Activated T-cell treated with anti-CD3 and anti-CD28 coated beads for 48 hours (primary cell): ENCODE measurements at places on chromosomes 1 and 21.
A peak's percentile ranks its signal among the peaks of the same experiment; 100 is the strongest.

GRCh38 chr1:61120246-61120840, 38.0 kb downstream of the NFIA start:
- no peak for DNase-seq

GRCh38 chr1:28190996-28191645, 14.6 kb upstream of the PTAFR start:
- no peak for DNase-seq

DNA sequence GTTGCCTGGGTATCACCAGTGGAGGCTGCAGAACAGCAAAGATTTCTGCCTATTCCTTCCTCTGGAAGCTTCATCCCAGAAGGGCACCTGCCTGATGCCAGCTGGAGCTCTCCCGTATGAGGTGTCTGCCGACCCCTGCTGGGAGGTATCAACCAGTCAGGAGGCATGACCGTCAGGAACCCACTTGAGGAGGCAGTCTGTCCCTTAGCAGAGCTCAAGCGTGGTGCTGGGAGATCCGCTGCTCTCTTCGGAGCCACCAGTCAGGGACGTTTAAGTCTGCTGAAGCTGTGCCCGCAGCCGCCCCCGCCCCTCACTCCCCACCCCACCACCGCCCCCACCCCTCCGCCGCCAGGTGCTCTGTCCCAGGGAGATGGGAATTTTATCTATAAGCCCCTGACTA, 23.1 kb upstream of the HFM1 start:
- no peak for DNase-seq

DNA sequence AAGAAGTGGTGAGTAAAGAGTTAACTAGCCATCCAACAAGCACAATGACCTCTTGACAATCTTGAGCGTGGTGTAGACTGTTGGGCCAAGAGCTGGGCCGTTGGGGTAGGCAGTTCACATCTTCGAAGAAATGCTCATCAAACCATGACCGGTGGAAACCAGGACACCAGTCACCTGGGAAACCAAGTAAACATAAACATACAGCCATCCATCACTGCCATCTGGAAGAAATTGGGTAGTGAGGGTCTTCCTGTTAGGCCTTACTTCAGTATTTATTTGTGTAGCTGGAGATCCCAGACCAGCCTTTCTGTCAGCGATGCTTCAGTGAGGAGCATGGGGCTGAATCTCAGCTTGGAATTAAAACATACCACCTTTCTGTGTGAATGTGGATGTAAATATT, 108.1 kb upstream of the HAO2 start:
- DNase-seq, result no peak

- no peak for DNase-seq
Measured at GRCh38 chr1:36493524-36493923, 10.8 kb upstream of the CSF3R start.

DNA sequence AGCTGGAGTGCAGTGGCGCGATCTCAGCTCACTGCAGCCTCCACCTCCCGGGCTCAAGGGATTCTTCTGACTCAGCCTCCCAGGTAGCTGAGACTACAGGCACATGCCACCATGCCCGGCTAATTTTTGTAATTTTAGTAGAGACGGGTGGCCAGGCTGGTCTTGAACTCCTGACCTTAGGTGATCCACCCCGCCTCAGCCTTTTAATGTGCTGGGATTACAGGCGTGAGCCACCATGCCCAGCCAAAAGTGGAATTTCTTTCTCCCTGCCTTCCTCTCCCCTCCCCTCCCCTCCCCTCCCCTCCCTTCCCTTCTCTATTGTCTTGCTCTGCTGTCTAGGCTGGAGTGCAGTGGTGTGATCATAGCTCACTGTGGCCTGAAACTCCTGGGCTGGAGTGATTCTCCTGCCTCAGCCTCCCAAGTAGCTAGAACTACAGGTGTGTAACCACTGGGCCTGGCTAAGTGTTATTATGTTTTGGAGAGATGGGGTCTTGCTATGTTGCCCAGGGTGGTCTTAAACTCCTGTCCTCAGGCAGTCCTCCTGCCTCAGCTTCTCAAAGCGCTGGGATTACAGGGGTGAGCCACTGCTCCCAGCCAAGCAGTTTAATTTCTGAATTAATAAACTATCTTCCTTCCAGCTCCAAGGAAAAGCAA, 10.0 kb upstream of the MACF1 start:
- no peak for DNase-seq

- DNase-seq, result peak; percentile 39
Measured at GRCh38 chr1:175188936-175189335, 3.6 kb downstream of the KIAA0040 start.

- DNase-seq, result no peak
Measured at GRCh38 chr1:219367496-219367895, 193.8 kb downstream of the LYPLAL1 start.

DNA sequence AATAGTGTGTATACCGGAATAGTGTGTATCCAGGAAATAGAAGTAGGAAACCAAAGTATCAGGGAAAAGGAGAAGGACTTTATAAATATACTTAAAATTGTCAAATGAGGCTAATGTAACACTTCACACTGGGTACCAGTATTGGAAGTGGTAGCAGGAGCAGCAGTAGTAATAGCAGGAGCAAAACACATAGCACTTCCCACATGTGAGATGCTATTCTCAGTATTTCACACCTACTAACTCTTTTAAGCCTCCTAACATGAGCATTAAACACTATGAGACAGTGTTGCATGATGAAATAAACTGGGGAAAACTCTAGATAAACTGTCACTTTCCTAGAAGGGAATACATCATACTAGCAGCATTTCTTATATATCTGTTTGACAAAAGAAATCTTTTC, 376.7 kb downstream of the VAV3 start:
- no peak for DNase-seq

GRCh38 chr1:115669886-115670285, 28.1 kb downstream of the VANGL1 start:
- no peak for DNase-seq

DNA sequence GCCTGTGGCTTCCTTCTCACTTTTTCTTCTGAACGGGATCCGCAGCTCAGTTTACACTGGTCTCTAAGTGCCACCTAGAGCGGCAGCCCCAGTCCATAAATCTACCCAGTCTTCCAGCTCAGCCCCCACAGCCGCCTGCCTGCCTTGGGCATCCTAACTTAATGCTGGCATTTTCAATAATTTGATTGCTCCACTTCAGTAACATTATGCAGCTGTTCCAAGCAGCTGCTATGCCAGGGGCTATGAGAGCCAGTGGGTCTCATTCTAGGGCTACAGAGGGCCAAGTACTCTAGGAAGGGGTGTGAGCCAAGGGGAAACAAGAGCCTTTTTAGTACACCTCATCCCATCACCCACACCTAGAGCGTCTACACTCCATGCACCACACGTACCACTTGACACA, 48.4 kb upstream of the COA6 start:
- no peak for DNase-seq

GRCh38 chr1:47709872-47710231, 272.0 kb downstream of the FOXD2 start:
- no peak for DNase-seq

DNA sequence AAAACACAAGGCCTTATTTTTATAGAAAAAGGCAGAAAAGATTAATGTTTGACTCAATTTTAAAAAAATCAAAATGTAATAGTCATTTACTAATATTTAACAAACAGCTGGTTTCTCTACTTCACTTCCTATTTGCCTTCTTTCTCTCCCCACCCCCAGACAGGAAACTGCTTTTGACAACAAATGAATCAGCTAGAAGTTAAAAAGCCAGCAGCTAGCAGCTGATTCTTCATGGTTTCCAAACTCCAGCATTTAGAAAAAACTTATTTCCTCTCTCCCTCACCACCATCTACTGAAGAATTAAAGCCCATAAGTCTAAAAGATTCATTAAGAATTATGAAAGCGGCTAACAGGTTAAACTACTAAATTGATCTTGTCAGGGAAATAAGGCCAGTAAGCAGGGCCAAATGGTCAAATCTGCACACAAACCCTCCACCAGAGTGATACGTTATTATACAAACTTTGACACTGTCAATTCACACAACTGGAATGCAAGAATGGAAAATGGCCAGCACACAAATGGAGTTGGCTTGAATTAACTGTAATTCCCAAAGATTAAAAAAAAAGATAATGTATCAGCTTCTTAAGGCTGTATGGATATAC, 4.0 kb downstream of the WDR26 start:
- DNase-seq, result no peak

DNA sequence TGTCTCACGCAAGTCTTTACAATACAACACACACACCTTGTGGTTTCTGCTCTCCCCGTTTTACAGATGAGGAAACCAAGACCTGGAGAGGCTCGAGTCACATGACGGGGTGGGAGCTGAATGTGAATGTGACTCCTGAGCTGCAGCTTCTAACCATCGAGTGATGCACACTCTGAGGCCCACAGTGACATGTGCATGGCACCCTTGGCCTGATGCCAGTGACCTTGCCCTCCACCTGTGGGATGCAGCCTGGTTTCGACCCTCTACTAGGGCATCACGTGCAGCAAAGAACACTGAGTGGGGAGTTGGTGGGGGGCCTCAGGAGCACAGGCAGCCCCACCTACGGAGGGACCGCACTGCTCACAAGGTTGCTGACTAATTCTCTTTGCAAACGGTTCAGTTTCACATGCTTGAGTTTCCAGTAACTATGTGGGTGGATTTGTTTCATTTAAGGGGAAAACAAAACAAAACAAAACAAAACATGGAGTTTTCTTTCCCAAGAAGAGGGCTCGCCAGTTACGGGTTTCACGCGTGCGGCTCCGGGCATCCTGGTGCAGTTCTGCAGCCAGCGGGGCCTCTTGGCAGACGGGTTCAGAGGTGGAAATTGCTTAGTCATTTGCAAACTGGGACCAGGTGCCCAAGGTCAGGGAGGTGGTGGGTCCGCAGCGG, 22.9 kb downstream of the SPSB1 start:
- peak; percentile 66 for DNase-seq

GRCh38 chr21:28179136-28179535, 813.5 kb downstream of the LTN1 start:
- no peak for DNase-seq

DNA sequence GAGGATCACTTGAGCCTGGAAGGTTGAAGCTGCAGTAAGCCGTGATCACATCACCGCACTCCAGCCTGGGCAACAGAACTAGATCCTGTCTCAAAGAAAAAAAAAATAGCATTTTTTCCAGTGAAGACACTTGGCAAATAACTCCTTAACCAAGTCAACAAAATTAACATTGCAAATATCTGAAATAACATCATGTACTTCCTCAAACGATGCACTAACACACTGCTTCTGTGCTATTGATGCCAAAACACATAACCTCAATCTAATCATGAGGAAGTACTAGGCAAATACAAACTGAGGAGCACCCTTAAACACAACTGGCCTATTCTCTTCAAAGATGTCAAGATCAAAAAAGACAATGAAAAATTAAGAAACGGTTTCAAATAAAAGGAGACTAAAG, 32.3 kb downstream of the PABPC4 start:
- DNase-seq, result no peak

DNA sequence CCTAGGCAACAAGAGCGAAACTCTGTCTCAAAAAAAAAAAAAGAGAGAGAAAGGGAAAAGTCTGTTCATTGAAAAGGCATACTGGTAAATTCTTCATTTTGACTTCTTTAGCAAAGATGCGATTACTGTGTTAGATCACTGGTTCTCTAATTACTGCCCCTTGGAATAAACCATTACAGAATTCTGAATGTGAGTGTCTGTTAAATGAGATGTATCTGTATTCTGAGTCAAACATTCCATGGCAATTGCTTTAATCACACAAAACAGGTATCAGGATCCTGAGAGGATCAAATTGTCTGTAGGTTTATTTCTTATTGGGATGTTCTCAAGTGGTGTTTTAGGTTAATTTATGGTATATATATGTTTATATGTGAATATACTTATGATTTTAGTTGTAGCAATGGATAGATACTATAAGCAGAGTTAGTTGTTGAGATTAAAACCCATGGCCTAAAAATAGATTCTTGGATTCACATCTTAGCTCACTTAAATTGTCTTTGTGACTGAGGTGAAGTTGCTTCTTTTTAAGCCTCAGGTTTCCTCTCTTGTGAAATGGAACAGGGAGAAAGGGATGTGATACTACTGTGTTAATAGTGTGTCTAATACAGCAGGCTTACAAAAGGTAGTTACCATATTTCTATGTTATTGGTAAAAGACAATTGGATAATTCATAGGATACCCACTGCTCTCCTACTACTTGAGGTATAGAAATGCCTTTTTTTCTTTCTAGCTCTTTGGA, 16.2 kb downstream of the SRRM1 start:
- DNase-seq, result no peak

- DNase-seq, result no peak
Measured at GRCh38 chr1:46368791-46369190, 25.3 kb upstream of the FAAH start.

- no peak for DNase-seq
Measured at GRCh38 chr21:41801321-41802197, 34.7 kb upstream of the RIPK4 start.

DNA sequence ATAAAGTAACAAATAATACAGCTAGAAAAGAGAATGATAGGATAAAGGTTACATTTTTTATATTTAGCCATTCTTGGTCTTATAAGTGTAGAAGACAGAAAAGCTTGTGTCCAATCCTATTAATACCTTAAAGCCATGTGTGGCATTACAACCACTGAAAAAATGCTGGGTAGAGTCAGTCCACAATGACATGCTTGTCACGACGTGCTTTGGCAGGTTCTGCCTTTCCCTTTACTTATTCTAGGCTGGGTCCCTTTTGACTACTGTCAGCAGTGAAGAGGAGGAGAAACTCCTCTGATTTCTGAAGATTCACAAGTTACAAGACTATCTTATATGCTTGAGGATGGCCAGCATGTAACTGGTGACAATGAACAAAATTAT, 14.6 kb upstream of the AIM2 start:
- no peak for DNase-seq

GRCh38 chr1:232473900-232474299, 156.0 kb downstream of the SIPA1L2 start:
- DNase-seq, result no peak

DNA sequence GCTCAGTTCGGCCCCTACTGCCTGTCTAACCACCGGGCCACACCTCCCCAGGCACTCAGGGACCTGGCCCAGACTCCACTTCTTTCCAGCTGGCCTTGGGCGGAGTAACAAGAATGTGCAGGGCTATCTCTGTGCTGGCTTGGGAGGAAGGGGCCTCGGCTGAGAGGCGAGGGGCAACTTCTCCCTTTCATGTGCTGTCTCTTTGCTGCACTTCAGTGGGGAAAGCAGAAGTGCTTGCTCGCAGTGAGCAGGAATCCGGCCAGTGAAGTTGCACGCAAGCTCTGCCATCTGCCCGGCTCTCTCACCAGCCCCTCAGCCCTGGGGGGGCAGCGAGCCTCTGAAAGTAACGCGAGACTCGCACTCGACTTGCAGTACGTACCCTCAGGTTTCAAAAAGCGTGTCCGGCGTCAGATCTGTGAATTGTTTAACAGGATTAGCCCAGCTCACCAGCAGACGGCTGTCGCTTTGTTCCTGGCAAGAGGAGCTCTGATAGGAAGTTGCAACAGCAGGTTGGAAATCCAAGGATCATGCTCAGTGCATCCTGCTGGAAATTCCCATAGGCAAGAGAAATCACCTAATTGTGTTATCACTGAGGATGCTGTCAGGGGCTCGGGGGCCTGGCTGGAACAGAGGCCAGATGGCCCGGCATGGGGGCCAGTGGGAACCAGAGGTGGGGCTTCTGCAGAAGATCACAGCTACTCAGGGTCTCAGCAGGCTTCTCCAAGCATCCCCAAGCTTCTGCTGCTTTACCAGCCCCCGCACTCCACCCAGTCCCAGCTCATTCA, 221.1 kb downstream of the NPHP4 start:
- no peak for DNase-seq

- DNase-seq, result peak; percentile 6
Measured at GRCh38 chr1:174209347-174210187, 50.2 kb downstream of the RABGAP1L start.

GRCh38 chr1:150008699-150009098, 1.8 kb downstream of the OTUD7B start:
- no peak for DNase-seq

- peak; percentile 3 for DNase-seq
Measured at GRCh38 chr1:201999625-202000238, 10.7 kb upstream of the ELF3 start.
